Uterus (tissue), 4 donors: ENCODE measurements at places on chromosomes 16 and 17. TPM values are rescaled to one million over a fixed set of nuclear protein-coding genes. Genes with fewer than 3 reads are reported as not detected.

DNA sequence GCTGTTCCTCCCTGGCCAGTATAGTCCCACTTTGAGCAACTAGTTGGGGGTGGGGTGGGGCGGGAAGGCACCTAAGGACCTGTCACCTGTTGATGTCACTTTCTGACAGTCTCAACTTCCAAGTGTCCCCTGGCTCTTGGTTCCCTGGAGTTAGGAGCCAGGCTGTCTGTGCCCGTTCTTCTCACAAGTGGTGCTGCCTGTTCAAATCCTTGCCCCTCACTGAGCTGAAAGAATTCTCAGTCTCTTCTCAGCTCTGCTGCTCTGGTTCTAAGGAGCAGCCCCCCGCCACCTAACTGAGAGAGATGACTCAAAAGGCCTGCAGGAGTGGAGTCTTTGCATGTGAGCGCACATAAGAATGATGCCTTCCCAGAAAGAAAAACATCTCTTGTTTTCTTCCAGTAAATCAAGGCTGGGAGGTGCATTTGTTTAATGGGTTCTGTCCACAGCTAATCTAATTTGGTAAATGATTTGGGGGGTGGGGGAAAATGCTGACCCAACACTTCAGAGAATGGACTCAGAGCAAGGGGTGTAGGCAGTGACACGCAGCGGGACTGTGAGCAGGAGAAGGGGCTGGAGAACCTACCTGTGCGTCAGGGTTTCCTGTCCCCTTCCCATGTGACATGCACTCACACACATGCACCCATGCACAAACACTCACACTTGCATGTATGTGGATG lies 78.2 kb upstream of the NLRP1 start:
- DNase-seq: no peak
- no peak overlapping the region for H3K27ac ChIP-seq

DNA sequence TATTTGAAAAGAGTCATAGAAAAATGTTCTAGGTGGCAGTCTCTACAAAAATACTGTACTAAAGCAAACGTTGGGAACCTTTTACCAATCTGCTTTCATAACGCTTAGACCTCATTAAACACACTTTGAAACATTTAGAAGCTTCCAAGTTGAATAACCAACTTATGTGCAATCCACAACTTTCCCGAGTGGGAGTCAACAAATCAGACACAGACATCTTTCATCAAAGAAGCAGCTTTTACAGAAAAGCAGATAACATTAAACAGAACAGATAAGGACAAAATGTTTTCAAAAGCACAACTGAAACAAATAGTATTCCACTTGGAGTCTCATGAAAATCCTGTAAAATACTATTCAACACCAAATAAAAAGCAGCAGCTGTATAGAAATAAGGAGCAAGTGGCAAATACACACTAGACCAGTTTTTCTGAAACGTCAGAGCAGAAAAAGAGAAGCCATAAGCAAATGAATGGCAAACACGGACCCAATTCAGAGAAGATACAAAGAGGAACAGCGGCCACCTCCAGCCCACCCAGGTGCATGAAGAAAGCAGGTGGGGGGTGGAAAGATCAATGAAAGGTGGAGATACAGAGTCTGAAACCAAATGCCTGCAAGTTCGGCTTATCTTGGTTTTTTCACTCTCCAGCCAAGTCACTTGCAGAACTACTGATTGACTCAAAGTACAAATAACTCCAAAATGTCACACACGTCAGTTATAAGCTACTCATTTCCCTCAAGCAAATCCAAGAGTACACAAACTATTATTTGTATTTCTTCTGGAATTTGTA lies 18.4 kb upstream of the FBF1 start:
- H3K27ac ChIP-seq: no peak overlapping the region
- H3K27me3 ChIP-seq: no peaks in the 10 kb centered on the region
- no peaks in the 10 kb centered on the region for H3K36me3 ChIP-seq
- no peak for DNase-seq
- no peaks in the 10 kb centered on the region for H3K4me1 ChIP-seq

DNA sequence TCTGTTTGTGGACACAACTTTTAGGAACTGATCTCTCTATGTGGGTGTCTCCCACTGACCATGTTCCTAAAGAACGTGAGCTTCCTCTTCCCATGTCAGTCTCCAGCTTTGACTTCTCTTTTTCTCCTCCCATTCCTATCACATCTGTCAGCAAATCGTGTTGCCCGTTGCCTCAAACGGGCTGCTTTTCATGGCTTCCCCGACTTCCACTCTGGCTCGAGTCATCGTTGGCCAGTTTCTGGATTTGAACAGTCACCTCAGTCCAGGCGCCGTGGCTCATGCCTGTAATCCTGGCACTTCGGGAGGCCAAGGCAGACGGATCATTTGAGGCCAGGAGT lies 5.4 kb downstream of the ABCC1 start:
- no peaks in the 10 kb centered on the region for H3K27me3 ChIP-seq
- no peak overlapping the region for H3K4me3 ChIP-seq
- H3K4me1 ChIP-seq: no peaks in the 10 kb centered on the region
- no peak for DNase-seq

DNA sequence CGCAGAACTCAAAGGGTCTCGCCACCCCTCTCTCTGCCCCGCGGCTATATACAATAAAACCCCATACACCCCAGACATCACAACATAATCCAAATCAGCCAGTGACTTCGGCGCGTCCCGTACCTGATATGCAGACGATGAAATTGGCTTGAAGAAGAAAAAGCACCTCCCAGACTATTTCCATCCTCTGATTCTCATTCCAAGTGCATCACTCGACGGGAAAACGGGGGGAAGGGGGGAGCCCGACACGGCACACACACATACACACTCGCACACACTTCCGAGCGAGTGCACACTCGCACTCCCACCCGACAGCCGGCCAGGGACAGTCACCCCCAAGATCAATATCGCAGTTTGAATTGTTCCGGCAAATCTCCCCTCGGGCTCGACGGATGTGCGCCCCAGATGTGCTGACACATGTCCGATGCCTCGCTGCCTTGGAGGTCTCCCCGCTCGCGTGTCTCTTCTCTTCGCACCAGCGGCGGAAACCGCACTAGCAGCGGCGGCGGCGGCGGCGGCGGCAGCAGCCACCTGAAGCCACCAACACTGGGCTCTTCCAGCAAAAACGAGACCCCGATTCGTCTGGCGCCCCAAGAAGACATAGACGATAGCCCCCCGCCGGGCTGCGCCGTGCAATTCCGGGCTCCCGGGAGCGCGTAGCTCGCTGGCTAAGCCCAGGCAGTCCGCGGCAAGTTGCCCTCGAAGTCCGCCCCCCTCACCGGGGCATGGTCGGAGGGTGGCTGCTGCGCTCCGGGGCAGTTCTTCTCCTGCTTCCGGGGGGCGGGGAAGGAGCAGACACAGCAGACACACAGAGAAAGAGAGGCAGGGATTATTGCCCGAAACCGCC lies 688 bp downstream of the CA10 start:
- no peaks in the 10 kb centered on the region for H3K4me1 ChIP-seq
- DNase-seq: no peak
- no peak overlapping the region for H3K4me3 ChIP-seq
- peaks cover 31% of the 10 kb centered on the region for H3K27me3 ChIP-seq

DNA sequence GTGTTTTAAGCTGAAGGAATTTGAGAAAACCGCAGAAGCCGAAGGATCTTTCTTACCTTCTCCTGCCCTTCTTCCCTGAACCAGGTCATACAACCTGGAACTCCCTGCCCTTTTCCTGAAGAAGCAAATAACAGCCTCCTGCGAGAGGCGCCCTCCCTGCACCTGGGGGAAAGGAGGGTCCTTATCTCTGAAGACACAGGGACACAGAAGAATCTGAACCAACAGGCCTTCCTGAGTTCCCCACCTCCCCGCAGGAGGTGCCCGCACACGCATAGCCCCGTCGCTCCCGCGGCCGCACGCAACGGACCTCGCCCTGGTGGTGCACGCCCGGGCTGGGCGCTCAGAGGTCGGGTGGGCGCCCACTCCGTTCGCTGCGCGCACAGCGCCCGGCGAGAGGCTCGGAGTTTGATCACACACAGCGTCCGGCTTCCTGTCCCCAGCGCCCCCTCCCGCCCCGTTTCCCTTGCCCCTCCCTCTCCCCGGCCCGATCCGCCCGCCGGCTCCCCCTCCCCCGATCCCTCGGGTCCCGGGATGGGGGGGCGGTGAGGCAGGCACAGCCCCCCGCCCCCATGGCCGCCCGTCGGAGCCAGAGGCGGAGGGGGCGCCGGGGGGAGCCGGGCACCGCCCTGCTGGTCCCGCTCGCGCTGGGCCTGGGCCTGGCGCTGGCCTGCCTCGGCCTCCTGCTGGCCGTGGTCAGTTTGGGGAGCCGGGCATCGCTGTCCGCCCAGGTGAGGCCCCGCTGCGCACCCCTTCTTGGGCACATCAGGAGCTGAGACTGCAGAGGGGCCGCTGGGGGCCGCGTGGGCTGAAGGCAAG lies at the start of gene TNFSF12:
TNFSF12 (plus strand) TSS at position 474 of the 816 bp plus-strand sequence; CDS start at position 570, 96 bp downstream.
- H3K27ac ChIP-seq: peak within 1 kb of the TSS; percentile 89
- no peaks in the 10 kb centered on the region for H3K27me3 ChIP-seq
- H3K4me3 ChIP-seq: peak within 1 kb of the TSS; percentile 88
- H3K4me1 ChIP-seq: peaks cover 5% of the 10 kb centered on the region
- H3K36me3 ChIP-seq: no peaks in the 10 kb centered on the region
- DNase-seq: peak; percentile 68

DNA sequence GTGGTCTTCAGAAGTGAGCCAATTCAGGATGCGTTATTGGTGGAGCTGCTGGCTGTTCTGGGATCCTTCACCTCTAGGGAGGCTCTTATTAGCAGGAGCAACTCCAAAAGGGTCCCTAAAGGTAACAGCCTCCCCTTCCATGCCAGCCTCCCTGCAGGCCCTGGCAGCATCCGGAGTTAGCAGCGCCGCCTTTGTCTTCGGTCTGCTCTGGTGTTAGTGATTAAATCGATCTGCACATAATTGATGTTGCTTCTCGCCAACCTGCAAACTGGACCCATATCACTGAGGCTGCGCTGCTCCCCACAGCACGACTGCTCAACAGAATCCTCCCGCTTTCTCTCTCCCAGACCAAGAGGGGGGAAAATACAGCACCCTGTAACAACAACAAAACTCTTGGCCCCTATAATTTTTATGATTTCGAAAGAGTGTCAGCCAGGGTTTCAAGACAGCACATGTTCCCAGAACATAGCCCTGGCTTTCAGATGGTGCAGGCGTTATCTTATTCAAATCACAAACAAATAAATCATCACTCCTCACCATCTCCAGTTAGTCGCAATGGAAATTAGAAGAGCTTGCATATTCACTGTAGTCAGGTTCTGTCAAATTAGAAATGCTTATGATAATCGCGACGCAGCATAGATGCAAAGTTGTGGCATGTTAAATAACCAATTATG lies 76.0 kb downstream of the IRX3 start:
- no peak overlapping the region for H3K4me3 ChIP-seq
- H3K27me3 ChIP-seq: no peaks in the 10 kb centered on the region
- no peak for DNase-seq
- H3K27ac ChIP-seq: no peak overlapping the region
- no peaks in the 10 kb centered on the region for H3K36me3 ChIP-seq
- H3K4me1 ChIP-seq: no peaks in the 10 kb centered on the region

- no peak overlapping the region for H3K27ac ChIP-seq
- no peaks in the 10 kb centered on the region for H3K36me3 ChIP-seq
- peak overlapping the region; percentile 24 for H3K4me3 ChIP-seq
- no peaks in the 10 kb centered on the region for H3K27me3 ChIP-seq
Measured at GRCh38 chr17:8015957-8016631, 13.7 kb downstream of the GUCY2D start.

- no peaks in the 10 kb centered on the region for H3K4me1 ChIP-seq
- H3K4me3 ChIP-seq: no peak overlapping the region
- H3K36me3 ChIP-seq: no peaks in the 10 kb centered on the region
- no peak overlapping the region for H3K27ac ChIP-seq
- no peaks in the 10 kb centered on the region for H3K27me3 ChIP-seq
Measured at GRCh38 chr17:1871756-1872155, 42.0 kb downstream of the RPA1 start.

DNA sequence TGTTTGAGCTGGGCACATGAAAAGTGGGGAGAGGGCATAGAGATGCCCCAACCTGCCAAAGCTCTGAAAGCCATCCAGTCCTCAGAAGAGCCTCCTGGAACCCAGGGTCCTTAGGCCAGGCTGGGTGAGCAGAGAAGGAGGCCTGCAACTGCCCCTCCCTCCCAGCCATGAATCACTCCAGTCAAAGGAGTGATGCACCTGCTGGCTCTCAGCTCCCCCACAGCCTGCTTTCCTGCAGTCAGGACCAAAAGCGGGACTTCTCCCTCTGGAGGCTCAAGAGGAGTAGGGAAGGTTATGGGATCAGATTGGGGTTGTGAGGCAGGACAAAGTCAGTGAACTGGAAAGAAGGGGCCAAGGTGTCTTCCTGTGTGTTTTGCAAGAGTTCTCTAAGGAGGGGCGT lies 145.6 kb downstream of the TMEM132E start:
- H3K27ac ChIP-seq: no peak overlapping the region
- no peaks in the 10 kb centered on the region for H3K27me3 ChIP-seq
- H3K36me3 ChIP-seq: no peaks in the 10 kb centered on the region
- no peak overlapping the region for H3K4me3 ChIP-seq
- no peaks in the 10 kb centered on the region for H3K4me1 ChIP-seq

DNA sequence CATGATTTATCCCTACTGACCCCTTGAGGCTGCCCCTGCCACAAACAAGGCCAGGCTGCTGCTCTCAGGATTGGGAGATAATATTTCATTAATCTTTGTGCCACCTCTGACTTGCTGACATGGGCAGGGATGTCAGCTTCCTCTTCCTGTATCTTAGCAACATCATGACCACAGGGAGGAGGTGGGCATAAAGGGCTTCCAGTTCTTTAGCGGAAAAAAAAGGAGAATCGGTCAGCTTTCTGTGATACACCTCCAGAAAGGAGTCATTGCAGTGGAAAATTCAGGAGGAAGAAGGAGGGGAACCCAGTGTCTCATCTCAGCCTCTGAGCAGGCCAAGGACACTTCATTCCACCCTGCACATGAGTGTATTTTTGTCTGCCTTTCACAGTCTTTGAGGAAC lies 206.8 kb upstream of the SDK2 start:
- H3K27ac ChIP-seq: no peak overlapping the region
- no peak overlapping the region for H3K4me3 ChIP-seq
- no peaks in the 10 kb centered on the region for H3K4me1 ChIP-seq
- no peaks in the 10 kb centered on the region for H3K36me3 ChIP-seq
- no peak for DNase-seq

Gene KRT12
- total RNA-seq: not detected
